ENCODE measurements at places on chromosomes 11 and 22.

- no peak for DNase-seq
Observed at GRCh38 chr11:106305458-106305857, 228.0 kb downstream of the AASDHPPT start.

DNA sequence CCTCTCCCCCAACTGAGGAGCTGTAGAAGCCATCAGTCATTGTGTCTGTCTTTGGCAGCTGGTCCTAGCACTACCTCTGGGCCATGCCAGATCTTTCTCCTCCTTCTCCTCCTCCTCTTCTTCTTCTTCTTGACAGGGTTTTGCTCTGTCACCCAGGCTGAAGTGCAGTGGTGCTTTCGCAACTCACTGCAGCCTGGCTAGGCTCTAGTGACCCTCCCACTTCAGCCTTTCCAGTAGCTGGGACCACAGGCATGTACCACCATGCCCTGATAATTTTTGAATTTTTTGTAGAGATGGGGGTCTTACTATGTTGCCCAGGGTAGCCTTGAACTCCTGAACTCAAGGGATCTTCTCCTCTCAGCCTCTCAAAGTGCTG lies 50.1 kb upstream of the SHANK2 start:
- DNase-seq: no peak

DNA sequence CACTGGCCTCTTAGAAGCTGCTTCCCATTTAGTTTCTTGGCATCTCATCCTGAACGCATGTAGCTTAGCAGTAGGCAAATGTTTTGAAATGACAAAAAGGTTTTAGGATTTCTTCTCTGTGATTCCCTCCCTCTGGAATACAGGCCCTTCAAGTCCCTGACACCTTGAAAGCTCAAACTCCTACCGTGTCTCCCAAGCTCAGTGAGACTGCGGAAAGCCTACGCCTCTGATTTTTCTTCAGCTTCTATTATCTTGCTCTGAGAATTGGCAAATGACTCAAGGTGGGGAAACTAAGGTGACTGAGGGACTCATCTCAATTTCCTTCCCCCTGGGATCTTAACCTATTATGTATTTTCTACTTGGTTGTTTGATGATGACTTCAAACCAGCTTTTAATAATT lies 130.3 kb downstream of the ENTHD1 start:
- no peak for DNase-seq

GRCh38 chr11:36722421-36722820 lies 124.4 kb upstream of the RAG2 start:
- no peak for DNase-seq

DNA sequence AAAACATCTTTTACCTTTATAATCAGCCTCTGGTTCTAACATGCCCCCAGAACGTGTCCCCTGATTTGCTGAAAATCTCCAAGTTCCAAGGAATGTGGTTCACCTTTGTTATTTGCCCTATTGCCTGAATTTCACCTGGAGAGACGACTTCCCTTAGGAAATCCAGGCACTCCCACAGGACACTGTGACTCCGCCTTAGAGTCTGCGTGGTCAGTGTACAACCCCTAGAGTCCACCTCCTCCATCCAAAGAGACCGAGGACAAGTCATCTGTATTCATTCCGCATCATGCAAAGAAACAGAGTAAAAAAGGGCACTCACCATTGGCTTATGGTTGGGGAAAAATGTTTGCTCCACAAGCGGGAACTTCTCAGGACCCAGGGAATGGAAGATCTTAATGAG lies 63.1 kb downstream of the TIMP3 start:
- DNase-seq: no peak

DNA sequence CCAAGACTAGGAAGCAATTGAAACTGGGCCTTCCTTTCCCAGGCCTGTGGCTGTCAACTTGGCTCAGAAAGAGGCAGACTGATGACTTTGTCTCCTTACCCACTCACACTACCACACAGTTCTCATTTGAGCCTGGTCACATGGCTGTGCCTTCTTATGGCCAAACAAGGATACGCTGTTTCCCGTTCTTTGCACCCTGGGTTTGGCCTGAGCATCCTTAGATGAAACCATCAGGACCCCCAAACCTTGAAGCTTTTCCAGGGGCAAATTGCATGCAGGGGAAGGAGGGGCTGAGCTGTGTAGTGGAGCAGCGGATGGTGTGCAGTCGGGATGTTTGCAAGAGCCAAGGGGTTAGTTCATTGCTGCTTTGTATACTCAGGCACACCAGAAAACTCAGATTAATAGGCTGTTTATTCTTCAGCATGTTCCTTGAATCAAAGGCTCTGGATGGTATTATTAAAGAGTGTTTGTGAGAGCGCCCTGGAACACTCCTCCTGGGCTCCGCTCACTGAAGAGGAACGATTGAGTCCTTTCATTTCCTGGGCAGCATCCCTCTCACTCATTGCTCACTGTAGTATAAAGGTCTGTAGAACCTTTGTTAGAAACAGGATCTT lies 69.8 kb downstream of the ARFGAP2 start:
- no peak for DNase-seq

- DNase-seq: no peak
Observed at GRCh38 chr22:44578110-44578457, 80.1 kb upstream of the RTL6 start.
